CD4-positive, alpha-beta T cell treated with Interleukin-12 subunit alpha and Interleukin-12 subunit beta, for 1 hour (primary cell): ENCODE measurements at places on chromosomes 13 and 19.
A peak's percentile ranks its signal among the peaks of the same experiment; 100 is the strongest.

- peak; percentile 53 for DNase-seq
Observed at GRCh38 chr13:78121459-78122348, 203.1 kb upstream of the EDNRB start.

GRCh38 chr19:51467864-51468544 lies 9.8 kb upstream of the SIGLEC8 start:
- no peak for DNase-seq

GRCh38 chr13:52029569-52029968 lies 5.1 kb downstream of the UTP14C start:
- no peak for DNase-seq

DNA sequence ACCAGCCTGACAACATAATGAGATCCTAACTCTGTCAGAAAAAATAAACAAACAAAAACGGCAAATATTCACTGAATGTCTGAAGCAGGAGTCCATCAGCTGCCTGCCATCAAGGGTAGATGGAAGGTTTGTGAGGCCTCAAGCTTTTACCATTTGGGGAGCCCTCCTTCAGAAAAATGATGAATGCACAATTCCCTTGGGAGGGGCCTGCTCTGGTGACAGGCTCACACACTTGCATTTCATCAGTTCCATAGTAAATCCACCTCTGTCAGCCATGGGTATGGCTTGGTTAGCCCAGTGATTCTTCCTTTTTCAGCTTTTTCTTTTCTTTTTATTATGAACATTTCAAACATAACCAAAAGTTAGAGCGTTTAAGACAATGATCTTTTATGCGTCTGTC lies 26.3 kb upstream of the KATNAL1 start:
- no peak for DNase-seq

DNA sequence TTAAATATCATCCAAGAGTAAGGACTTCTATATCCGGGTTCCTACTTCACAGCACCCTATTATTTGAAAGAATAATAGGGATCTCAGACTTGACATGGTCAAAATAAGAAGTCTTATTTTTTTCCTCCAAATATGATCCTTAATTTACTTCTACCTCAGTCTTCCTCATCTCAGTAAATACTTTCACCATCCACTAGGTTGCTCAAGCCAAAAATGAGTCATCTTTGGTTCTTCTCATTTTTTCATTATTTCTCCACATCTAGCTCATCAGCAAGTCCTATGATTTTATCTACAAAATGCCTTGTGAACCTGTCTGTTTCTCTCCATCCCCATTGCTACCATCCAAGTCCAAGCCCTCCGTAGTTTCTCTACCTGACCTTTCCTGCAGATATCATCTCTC lies 121.9 kb upstream of the GJB6 start:
- no peak for DNase-seq

DNA sequence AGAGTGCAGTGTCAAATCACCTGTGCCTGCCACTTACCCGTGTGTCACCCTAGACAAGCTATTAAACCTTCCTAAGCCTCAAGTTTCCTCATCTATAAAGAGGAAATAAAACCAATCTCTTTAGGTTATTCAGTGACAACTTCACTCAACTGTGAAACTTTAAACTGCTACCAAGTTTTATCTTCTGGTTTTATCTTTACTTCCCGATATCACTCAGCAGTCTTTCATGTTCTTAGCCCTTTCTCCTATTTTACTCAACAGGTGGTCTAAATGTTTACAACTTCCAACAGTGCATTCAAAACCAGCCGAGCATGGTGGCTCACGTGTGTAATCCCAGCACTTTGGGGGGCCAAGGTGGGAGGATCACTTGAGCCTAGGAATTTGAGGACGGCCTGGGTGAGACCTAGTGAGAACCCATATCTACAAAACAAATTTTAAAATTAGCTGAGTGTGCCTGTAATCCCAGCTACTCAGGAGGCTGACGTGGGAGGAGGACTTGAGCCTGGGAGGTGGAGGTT lies 59.6 kb downstream of the GPALPP1 start:
- no peak for DNase-seq
